ENCODE measurements at places on chromosomes 7 and 10. TPM values are rescaled to one million over a fixed set of nuclear protein-coding genes. Genes with fewer than 3 reads are reported as not detected.

DNA sequence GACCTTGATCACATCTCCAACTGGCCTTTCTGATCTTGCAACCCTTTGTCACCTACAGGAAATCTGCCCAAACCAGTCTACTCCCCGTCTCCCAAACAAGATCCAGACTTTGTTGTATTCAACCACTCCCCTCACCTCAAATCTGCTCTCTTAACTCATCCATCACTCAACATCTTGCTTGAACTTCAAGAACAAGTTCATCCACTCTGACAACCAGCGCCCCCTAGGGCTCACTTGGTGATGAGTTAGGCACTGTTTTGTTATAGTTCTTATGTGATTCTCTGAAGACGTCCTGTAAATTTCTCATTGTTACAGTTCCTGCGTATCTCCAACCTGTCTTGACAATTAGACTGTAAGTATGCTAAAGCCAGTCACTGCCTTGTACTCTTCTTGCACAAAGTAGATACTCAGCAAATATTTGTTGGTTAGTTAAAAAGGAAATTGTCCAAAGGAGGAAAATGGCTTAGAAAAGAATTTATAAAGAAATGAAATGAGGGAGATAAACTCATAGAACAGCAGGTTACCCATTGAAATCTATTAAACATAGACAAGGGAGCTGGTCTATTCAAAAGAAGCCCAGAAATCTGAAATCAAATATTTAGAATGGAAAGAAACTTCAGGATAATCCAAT, 5.3 kb downstream of the FRMD4A start:
- no peak for DNase-seq

- no peak for DNase-seq
These were observed 98.9 kb downstream of the LRMDA start for GRCh38 chr10:75530299-75530698.

DNA sequence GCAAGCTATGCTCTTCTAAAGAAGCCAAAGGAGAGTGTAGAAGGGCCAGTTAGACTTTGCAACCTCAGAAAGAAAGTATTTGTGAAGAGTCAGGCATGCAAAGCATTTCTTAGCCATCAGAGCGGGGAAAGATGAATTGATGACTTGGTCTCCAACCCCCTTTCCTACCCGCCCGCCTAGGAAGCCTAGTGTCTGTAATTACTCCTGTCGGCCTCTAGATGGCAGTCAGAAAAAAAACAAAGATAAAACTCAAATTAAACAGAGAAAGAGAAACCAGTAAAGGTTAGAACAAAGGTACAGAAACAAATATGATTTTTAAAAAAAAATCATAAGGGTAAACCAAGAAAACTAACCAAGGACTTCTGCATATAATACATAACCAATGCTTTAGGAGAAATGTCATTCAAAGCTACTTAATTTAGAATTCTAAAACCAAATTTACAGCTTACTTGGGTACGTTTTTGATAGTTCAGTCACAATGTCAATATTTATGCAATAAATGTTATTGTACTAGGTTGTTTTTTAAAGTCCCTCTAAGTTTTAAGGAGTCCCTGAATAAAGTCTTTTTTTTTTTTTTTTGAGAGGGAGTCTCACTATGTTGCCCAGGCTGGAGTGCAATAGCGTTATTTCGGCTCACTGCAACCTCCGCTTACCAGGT, 97.6 kb downstream of the LYZL1 start:
- no peak for DNase-seq

DNA sequence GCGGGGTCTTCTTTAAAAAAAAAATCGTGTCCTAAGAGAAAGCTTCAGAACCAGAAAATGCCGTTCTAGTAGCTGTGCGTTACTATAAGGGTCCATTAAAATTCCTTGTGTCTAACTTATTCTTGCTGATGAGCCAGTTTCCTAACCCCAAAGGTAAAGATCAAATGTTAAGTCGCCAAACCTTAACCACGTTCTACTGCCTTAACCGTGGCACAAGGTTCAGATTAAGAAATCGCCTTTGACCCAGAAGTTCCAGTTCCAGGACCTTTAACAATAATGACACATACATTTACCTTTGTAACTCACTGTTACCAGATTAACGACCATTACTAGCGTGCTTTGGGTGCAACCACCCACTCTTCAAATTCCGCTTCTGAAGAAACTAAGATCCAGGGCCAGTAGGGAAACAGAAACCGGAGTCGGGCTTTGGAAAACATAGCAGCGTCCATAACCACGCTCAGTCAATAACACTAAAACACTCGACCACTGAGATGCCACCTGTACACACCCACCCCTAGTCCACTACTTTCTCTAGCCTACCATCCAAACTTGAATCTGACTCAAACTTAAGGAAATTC, 620 bp downstream of the BET1 start:
- DNase-seq = no peak

DNA sequence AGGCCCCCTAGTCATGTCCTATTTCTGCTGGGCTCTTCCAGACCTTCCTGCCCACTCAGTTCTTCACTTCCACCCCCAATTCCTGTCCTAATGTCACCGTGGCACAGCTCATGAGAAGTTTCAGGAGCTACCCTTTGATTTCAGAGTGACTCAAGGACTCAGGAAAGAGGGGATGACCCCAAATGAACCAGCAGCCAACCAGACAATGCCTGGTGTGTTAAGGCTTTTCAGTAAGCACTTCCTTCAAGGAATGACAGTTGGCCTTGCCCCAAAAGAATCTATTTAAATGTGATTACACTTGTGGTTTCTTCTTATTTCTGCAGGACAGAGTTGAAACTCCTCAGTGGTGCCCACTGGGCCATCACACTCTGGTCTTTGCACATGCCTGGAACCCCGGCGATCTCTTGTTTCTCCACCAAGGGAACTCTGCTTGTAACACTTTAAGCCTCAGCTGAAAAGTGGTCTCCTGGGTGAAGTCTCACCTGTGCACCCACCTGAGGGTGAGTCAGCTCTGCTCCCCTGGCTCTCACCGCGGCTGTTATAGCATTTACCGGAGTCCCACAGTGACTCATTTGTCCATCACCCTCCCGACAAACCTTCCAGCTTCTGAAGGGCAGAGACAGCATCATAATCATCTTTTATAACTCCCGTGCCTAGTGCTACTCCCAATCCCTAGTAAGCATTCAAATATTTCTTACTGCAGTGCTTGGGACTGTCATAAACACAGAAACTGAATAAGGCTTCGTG, 123.0 kb upstream of the SVIL start:
- no peak for DNase-seq

Gene IFIT3
- total RNA-seq = 6.8 TPM

- DNase-seq = no peak
These were observed 621.4 kb downstream of the POM121L12 start for GRCh38 chr7:53656881-53657280.

Gene OLAH
- total RNA-seq = not detected

GRCh38 chr7:93632371-93632770, 57.8 kb upstream of the CALCR start:
- DNase-seq = no peak

DNA sequence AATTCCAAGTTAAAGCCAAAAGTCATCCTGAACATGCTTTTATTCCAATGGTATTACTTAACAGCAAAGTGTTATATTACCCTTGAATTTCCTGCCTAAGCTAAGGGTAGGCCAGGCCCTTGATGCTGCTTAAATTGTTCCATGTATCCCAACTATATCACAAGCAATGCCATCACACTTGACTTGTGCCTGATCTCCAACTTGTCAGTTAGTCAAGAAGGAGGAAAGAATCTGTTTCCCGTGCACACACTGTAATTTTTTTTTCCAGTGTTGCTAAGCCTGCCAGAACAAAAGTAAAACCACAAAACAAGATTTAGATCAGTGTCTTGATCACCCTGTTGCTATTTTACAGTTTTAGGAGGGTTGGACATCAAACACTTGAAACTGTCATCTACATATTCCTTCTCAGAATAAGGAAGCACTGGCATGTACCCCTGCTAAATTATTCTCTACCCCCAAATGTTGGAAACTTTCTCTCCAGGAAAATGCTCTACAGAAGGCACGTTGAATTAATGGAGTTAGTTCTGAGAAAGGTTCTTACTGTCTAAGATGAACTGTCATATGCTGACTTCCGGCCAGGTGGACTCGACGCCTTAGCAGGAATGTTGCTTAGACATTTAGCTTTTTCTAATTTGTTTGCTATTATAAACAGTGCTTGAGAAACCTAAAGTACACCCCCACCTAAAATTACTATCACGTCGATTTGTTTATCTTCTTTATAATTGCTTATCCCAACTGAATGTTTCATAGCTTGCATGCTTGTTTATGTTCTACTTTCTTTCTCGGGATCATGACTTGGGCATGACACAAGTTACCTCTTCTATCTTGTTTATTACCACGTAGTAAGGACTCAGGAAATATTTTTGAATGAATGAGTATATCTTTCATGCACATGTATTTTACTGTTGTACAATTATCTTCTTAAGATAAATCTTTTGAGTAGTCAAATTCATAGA, 105.5 kb upstream of the ZNF438 start:
- DNase-seq = no peak

- DNase-seq = no peak
These were observed 109.9 kb upstream of the EFCAB10 start for GRCh38 chr7:105691082-105691679.

Data from cardiac septum (tissue), 1 donor.